ENCODE measurements at places on chromosomes 3 and 15. TPM values are rescaled to one million over a fixed set of nuclear protein-coding genes. Genes with fewer than 3 reads are reported as not detected.

The CD200R1 gene
- not detected for total RNA-seq

The LTF gene
- 0.52 TPM for total RNA-seq

The OR5K3 gene
- not detected for total RNA-seq

The UBA7 gene
- total RNA-seq: 46.1 TPM

The PGBD4 gene
- total RNA-seq: 0.74 TPM

The CP gene
- total RNA-seq: 2.7 TPM

DNA sequence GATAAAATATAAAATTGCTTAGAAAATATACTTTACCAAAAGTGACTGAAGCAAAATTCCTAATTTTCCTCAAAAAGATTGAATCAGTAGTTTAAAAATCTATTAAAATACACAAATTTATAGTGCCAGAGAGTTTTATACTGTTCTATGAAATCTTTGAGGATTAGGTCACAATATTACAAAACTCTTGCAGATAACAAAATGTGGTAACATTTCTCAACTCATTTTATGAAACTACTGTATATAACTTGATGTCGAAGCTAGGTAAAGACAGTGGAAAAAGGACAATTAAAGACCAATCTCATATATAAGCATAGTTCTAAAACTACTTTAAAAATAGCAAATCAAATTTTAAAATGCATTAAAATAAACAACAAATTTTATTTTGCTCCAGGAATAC lies 15.9 kb downstream of the VEPH1 start:
- no peak for DNase-seq

DNA sequence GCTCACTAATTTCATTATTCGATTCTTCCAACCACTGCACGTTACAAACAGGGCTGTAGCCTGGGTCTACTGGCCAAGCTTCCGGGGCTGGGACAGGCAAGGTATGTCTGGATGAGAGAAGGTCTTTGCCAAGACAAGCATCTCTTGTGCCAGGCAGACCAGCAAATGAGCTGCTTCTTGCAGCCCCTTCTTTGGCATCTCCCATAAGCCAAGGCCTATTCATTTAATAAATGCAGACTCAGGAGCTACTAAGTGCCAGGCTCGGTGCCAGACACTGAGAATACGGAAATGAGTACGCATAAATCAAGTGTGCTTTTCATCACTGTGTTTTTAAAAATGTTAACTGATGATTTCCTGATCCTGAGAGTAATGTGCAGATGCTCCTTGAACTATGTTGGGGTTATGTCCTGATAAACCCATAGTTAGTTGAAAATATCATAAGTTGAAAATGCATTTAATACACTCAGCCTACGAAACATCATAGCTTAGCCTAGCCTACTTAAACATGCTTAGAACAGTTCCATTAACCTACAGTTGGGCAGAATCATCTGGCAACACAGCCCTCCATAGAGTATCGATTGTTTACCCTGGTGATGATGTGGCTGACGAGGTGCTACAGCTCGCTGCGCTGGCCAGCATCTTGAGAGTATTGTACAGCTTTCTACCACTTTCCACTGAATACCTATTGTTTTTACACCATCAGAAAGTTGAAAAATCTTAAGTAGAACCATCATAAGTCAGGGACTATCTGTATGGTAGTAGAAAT lies 135.0 kb upstream of the CTDSPL start:
- DNase-seq: no peak

DNA sequence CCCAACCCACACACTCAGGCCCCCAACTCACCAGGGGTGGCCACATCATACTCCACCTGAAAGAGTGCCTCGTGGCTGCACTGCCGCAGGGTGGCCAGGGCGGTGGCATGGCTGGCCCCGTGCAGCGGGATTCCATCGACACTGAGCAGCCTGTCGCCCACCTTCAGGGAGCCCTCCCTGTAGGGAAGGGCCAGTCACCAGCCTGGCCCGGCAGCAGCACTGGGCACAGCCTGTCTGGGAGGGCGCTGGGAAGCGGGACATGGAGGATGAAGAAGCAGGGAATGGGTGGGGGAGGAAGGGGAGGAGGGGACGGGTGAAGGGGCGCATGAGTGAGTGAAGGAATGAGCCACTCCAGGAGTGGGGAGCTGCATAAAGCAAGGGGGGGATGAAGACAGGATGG lies 18.5 kb downstream of the GRIP2 start:
- no peak for DNase-seq

GRCh38 chr3:195696632-195697278 lies 24.0 kb upstream of the MUC20 start:
- no peak for DNase-seq

DNA sequence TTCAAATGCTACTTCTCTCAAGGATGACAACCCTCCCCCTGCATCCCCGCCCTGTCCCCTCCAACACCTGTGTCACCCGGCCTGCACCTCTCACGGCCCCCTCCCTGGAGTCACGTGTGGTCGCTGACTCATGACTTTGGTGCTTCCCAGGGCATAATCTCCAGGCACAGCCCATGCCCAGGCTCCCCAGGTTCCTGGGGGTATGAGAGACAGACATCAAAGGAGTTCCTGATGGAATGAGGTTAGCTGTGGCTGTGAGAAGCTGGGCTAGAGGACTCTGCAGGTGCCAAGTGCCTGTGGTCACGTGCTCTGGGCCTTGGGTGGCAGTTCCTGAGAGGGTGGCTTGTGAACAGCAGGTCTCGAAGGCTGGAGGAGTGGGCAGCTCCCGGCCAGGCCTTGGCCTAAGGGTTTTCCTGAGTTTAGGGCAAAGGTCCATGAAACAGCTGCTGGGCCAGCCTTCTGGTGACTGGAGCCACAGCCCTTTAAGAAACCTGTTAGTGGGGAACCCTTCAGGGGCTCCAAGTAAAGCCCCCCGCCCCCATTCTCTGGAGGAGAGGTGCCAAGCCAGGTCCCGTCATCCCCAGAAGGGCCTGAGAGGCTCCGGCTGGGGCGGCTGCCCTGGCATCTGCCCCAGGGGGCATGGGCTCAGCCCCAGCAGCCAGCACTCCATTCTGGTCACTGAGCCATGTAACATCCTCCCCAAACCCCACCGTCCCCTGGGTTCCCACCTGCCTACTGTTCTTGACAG lies 230.0 kb downstream of the XXYLT1 start:
- peak; percentile 65 for DNase-seq
